ENCODE measurements at places on chromosomes 12 and 14.

- H3K27me3 ChIP-seq: no peaks in the 10 kb centered on the region
- no peak overlapping the region for H3K4me3 ChIP-seq
- no peak for DNase-seq
- no peak overlapping the region for H3K27ac ChIP-seq
- peaks cover 6% of the 10 kb centered on the region for H3K4me1 ChIP-seq
These were observed 290.2 kb upstream of the NPAS3 start for GRCh38 chr14:32648434-32648833.

DNA sequence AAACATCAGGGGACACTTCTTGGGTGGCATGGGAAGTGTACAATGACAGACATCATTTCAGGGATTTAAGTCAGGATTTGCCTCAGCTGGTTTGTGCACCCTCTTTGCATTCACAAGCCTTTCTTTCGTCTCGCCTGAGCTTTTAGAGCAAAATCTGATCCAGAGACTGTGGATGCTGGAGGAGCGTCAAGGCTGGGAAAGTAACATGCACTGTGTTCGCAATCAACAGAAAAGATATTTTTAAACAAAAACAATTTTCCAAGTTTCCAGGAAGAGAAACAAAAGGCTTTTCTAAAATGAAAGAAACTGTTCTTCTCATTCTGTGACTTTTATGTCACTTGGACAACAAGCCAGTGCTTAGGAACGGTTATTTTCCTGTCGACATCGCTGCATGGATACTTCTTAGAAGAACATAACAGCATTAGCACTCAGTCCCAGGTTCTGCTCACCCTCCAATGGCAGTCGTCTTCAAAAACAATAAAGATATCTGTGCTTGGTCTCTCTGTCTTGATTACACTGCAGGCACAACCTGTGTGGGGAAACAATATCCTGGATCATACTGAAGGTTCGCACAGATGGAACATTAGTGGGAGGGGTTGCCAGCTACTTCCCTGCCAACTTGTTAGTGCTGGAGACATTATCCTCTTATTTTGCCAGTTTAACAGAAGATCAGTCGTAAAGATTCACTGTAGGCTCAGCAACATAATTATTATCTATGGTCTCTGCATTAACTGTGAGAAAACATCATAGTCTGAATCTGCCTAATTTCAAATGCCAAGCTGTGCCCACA is 403.3 kb upstream of the ATP2B1 start:
- H3K27ac ChIP-seq: no peak overlapping the region
- H3K27me3 ChIP-seq: no peaks in the 10 kb centered on the region
- H3K4me1 ChIP-seq: no peaks in the 10 kb centered on the region
- no peak overlapping the region for H3K4me3 ChIP-seq

DNA sequence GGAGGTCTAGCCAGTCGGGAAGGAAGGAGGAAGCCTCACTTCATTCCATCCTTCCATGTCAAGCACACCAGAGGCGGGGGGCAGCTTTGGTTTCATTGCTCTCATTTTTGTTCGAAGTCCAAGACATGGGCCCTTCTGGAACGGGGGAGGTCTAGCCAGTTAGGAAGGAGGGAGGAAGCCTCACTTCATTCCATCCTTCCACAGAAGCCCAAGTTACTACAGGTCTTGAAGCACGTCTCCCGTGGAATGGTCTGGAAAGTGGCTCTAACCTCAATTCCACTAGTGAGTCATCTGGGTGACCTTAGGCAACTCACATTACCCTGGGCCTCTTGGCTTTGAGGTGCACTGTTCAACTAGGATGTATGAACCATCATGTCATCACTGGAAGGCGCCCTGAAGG is 156.3 kb downstream of the NTF3 start:
- no peaks in the 10 kb centered on the region for H3K27me3 ChIP-seq
- H3K27ac ChIP-seq: no peak overlapping the region
- no peaks in the 10 kb centered on the region for H3K36me3 ChIP-seq
- no peak for DNase-seq
- no peak overlapping the region for H3K4me3 ChIP-seq
- H3K4me1 ChIP-seq: no peaks in the 10 kb centered on the region

- H3K4me1 ChIP-seq: peaks cover 14% of the 10 kb centered on the region
- H3K36me3 ChIP-seq: peaks cover 64% of the 10 kb centered on the region
- no peak for DNase-seq
- H3K27me3 ChIP-seq: no peaks in the 10 kb centered on the region
- no peak overlapping the region for H3K4me3 ChIP-seq
These were observed 4.8 kb downstream of the MED6 start for GRCh38 chr14:70595443-70596185.

DNA sequence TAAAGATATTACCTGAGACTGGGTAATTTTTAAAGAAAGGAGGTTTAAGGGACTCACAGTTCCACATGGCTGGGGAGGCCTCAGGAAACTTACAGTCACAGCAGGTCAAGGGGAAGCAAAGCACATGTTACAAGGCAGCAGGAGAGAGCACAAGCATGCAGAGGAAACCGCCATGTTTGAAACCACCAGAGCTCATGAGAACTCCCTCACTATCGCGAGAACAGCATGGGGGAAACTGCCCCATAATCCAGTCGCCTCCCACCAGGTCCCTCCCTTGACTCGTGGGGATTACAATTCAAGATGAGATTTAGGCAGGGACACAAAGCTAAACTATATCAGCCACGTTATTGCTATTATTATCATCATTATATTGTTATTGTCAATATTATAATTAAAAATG is 138.7 kb downstream of the RIMBP2 start:
- no peaks in the 10 kb centered on the region for H3K4me1 ChIP-seq
- H3K27ac ChIP-seq: no peak overlapping the region
- no peaks in the 10 kb centered on the region for H3K36me3 ChIP-seq
- DNase-seq: no peak
- H3K27me3 ChIP-seq: no peaks in the 10 kb centered on the region

- no peak overlapping the region for H3K4me3 ChIP-seq
- no peak overlapping the region for H3K27ac ChIP-seq
- no peak for DNase-seq
- no peaks in the 10 kb centered on the region for H3K4me1 ChIP-seq
These were observed 61.6 kb downstream of the EFCAB11 start for GRCh38 chr14:89892953-89893352.

DNA sequence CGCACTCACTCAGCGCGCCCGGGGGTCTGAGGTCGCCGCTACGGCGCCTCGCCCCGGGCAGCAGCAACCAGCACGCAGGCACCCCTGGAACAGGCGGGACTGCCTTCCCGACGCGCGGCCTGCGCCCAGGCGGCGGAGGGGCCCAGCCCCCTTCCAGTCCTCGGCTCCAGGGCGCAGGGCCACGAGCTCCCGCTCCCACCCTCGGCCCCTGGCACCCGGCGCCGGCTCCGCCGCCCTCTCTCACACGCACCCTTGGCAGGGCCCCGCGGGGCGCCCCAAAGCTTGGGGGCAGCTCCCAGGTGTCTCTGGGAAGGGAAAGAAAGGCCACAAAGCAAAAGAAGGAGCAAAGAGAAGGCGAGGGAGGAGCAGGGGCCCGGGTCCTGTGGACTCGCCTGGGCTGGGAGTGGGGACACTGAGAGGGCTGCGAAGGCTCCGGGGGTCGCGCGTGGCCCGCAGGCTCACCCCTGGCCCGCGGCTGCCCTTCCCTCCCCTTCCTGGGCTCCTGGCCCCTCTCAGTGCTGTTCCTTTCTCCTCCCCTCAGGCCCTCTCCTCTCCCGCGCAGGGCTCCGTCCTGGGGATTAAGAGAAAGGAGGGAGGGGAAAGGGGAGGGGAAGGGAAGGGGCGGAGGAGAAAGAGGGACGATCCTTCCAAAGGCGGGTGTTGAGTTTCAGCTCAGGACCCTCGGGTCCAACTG is 907 bp upstream of the EFS start:
- no peak overlapping the region for H3K4me3 ChIP-seq
- no peak for DNase-seq
- no peak overlapping the region for H3K27ac ChIP-seq
- H3K4me1 ChIP-seq: no peaks in the 10 kb centered on the region

- H3K27me3 ChIP-seq: no peaks in the 10 kb centered on the region
- no peak for DNase-seq
- no peak overlapping the region for H3K4me3 ChIP-seq
- no peak overlapping the region for H3K27ac ChIP-seq
- H3K36me3 ChIP-seq: no peaks in the 10 kb centered on the region
- no peaks in the 10 kb centered on the region for H3K4me1 ChIP-seq
These were observed 181.3 kb upstream of the SLC38A2 start for GRCh38 chr12:46553911-46554310.

- no peak overlapping the region for H3K27ac ChIP-seq
- no peak for DNase-seq
- no peak overlapping the region for H3K4me3 ChIP-seq
- H3K36me3 ChIP-seq: no peaks in the 10 kb centered on the region
- no peaks in the 10 kb centered on the region for H3K27me3 ChIP-seq
These were observed 4.9 kb downstream of the GPRC5A start for GRCh38 chr12:12896260-12896659.

DNA sequence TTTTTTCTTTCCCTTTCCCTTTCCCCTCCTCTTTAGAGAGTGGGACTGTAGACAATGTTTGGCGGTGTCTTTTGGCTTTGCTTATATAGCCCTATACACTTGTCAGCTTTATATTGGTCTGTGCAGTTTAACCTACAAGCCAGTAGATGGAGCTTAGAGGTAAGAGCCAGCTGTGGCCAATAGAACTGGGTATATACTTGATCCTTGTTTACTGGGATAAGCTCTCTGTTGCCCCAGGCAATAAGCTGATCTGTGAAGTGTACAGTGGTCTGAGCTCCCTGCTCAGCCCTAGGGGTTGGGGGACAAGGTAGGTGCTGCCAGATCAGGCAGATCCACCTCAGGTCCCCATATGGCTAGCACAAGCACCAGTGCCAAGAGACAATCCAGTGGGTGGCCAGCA is 434.1 kb downstream of the NOVA1 start:
- no peaks in the 10 kb centered on the region for H3K27me3 ChIP-seq
- no peaks in the 10 kb centered on the region for H3K4me1 ChIP-seq
- no peak overlapping the region for H3K27ac ChIP-seq
- no peak for DNase-seq
- no peaks in the 10 kb centered on the region for H3K36me3 ChIP-seq
- H3K4me3 ChIP-seq: no peak overlapping the region

GRCh38 chr12:131011165-131012079 is 57.7 kb downstream of the ADGRD1 start:
- H3K4me3 ChIP-seq: no peak overlapping the region
- H3K27ac ChIP-seq: no peak overlapping the region
- H3K4me1 ChIP-seq: no peaks in the 10 kb centered on the region
- DNase-seq: no peak
- no peaks in the 10 kb centered on the region for H3K27me3 ChIP-seq

- no peak for DNase-seq
- H3K27ac ChIP-seq: no peak overlapping the region
- H3K36me3 ChIP-seq: no peaks in the 10 kb centered on the region
- no peaks in the 10 kb centered on the region for H3K27me3 ChIP-seq
- no peak overlapping the region for H3K4me3 ChIP-seq
- H3K4me1 ChIP-seq: no peaks in the 10 kb centered on the region
These were observed 851.4 kb upstream of the SEL1L start for GRCh38 chr14:82385048-82385447.

GRCh38 chr14:54488318-54488645 is 498 bp downstream of the GMFB start:
- H3K36me3 ChIP-seq: peaks cover 6% of the 10 kb centered on the region
- no peak for DNase-seq
- peak overlapping the region; percentile 69 for H3K27ac ChIP-seq
- peaks cover 56% of the 10 kb centered on the region for H3K4me1 ChIP-seq
- no peaks in the 10 kb centered on the region for H3K27me3 ChIP-seq

- peaks cover 4% of the 10 kb centered on the region for H3K4me1 ChIP-seq
- H3K27ac ChIP-seq: no peak overlapping the region
- no peaks in the 10 kb centered on the region for H3K36me3 ChIP-seq
- H3K4me3 ChIP-seq: no peak overlapping the region
These were observed 17.5 kb downstream of the APPL2 start for GRCh38 chr12:105218434-105218833.
